NCI-H1092 treated with DMSO at 0.1 percent for 48 hours (cell line): ENCODE measurements at places on chromosomes 12 and 14.

DNA sequence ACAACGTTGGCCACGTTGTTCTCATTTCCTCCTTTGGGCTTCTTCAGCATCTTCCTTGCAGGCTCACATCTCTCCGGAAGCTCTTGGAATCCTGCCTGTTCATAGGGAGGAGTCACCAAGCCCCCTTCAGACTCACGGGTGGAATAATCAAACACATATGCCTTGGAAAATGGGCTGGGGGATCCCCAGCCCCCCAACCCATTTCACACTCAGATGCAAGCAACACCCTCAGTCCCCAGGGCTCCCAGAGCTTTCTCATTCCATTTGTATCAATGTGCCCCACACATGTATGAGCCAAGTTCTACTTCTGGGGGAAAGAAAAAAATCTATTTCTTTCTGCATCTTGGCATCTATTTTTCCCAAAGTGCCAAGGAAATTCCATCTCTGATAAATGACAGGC, 33.1 kb downstream of the WSCD2 start:
- no peak for DNase-seq

- DNase-seq, result no peak
These were observed 130.8 kb upstream of the CNTN1 start for GRCh38 chr12:40561395-40561966.

DNA sequence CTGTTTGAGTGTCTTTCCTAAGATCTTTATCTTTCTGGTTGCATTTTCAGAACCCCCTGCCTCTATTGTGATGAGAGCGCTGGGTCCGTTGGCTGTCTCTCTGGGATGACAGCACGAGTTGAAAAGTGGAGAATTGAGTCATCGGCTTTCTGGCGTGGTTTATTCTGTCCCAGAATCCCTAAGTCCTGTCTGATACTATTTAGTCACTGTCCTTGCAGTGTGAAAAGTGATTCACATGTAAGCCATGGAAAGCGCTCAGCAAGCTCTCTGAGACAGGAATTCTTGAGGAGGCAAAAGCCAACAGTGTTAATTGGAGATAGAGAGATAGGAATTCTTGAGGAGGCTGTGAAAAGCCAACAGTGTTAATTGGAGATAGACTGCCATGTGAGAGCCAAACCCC, 121.7 kb downstream of the CHST11 start:
- DNase-seq, result no peak

DNA sequence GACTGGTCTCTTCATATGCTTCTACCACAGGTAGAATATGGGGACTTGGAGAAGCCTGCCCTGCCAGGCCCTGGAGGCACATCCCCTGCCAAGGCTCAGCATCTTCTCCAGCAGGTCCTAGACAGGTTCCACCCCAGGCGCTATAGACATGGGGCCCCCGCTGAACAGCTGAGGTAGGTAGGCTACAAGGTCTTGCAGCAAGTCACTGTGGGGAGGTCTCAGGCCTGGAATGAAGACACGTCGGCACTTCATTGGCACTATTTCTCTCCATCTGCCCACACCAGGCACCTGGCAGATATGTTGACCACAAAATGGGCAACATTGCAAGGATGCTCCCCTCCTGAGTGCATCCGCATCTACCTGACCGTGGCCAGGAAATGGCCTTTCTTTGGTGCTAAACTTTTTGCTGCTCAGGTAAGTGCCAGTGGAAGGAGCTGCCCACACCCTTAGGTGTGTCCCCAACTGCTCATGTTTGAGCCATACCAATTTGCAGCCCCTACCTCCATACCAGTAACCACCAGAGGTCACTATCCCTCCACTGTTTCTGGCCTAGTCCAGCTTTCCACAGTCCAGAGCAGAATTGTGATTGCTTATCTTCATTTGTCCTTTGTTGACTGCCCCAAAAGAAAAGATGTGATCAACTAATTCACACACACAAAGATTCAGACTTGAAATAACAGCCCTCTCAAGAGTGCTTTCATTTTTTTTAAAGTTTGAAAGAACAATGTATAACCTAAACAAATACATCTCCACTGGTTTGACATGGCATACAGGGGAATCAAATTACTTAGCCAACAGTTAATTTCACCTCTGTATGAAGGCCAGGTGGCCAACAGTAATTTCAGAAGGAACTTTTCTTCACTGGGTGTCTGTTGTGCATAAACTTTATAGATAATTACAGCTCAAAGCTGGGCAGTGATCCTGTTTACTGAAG, 16.1 kb downstream of the PIGH start:
- DNase-seq, result peak; percentile 54

GRCh38 chr12:93751864-93752610, 74.9 kb downstream of the CRADD start:
- no peak for DNase-seq

GRCh38 chr14:93073910-93074769, 41.6 kb downstream of the ITPK1 start:
- DNase-seq, result no peak

GRCh38 chr12:123231931-123232330, 1.0 kb downstream of the MPHOSPH9 start:
- DNase-seq, result peak; percentile 20

DNA sequence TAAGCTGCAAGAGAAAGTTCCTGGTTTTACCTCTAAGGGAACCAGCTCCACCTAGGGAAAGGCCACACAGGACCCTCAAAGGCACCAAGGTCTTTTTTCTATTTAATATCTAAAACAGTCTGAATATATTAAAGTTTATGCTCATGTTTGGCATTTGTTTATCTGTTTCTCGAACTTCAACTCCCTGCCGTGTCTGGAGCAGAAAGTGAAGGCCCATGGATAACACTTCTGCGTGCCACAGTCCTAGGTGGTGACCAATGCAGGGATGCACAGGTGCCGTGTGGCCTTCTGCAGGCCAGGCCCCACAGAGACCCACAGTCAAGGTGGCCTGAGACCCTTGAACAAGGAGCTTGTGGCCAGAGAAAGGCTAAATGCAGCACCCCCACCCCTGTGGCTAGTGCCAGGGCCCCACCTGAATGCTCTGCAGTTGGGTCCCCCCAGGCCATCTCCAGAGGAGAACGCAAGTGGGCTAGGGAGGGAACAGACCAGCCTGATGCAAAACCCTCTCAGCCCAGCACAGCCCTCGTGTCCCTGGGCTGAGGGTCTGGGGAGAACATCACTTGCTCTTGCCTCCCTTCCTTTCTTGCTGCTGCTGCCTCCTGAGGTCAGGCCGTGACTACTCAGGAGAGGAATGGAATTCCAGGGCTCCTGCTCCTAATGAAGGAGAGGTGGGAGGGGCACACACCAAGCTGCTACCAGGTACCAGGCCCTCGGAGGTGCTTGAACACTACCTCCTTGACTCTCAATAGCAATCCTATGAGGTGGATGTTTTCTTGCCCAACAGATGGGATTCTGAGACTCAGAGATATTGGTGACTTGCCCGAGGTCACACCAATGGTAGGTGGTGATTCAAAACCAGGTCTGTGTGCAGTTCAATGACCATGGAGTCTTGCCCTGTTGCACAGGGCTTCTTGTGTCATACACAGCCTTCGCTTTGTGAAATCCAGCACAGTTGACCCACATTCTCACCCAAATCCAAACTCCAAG, 45.4 kb downstream of the PSMA6 start:
- DNase-seq, result no peak

DNA sequence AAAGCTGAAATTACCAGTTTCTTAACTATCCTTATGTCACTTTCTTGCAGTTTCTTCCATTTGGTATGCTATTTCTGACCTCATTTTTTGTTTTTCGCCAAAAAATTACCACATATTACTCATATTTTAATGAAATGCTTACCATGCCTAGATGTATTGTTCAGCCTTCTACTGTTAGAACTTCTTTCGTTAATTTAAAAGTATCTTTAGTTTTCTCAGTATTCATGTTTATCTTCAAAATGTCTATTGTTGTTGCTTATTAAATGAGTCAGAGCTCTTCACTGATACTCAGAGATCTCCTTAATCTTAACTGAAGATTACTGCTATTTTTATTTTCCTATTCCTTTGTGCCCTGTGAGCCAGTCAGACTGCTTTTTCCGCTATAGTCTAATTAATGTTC, 20.5 kb downstream of the RAP1B start:
- no peak for DNase-seq

DNA sequence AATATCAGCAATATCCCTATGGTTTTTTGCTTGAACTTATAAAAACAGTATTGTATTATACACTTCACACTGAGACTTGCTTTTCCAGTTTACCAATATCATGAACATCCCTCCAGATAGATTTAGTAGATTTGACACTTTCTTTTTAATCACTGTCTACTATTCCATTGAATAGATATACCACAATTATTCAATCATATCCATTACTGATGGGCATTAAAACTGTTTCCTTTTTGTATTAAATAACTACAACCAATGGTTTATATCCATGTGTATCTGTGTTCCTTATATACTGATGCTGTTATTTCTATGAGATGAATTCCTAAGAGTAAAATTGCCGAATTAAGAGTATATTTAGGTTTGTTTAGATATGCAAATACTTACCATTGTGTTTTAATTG, 13.0 kb upstream of the DHRS7 start:
- no peak for DNase-seq

- no peak for DNase-seq
These were observed 9.2 kb upstream of the CLMN start for GRCh38 chr14:95328729-95329503.

DNA sequence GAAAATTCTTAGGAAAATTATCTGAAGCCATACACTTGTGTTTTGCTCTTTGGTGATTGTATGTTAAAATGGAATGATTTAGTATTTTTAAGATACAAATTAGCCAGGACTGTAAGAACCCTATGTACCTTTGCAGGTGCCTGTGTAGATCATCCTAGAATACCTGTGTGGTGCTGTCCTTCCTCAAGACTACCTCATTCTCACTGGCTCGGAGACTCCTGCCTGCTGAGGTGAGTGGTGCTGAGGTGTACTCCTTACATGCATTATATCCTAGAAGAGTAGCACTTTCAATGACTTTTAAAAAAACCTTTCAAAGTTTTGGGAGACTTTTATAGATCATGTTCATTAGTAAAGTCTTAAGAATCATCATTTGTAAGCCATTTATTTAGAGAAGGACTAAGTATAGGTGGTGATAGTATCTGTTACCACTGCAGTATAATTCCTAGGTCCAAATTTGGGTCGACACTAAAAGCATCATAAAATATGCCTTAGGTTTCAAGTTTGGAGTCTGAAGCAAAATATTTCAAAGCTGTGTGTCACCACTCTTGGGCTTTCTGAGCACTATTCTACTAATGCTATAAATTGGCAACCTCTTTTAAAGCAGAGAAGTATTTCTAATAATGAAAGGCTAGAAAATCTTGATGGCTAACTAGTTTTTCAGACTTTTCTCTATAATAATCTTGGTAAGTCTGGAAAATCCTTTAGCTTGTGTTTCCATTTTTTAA, 36.6 kb downstream of the RASSF8 start:
- DNase-seq, result no peak

- DNase-seq, result no peak
These were observed 30.5 kb upstream of the SLC10A1 start for GRCh38 chr14:69827560-69827959.

GRCh38 chr14:44035707-44036106, 471.4 kb downstream of the FSCB start:
- no peak for DNase-seq

GRCh38 chr12:38930990-38931389, 25.6 kb upstream of the CPNE8 start:
- no peak for DNase-seq

GRCh38 chr14:58954901-58955861, 233.3 kb upstream of the DAAM1 start:
- DNase-seq, result no peak

DNA sequence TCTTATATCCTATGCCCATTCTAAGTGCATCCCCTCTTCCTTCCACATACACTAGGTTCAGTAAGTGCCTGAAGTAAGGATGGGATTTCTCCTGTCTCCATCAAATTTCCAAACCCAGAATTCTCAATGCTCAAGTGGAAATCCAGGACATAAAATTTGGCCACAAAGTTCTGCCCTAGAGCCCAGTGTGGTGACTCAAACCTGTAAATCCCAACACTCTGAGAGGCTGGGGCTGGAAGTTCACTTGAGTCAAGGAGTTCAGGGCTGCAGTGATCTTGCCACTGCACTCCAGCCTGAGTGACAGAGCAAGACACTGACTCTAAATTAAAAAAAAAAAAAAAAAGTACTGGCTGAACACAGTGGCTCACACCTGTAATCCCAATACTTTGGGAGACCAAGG, 4.5 kb upstream of the ARF3 start:
- DNase-seq, result no peak

DNA sequence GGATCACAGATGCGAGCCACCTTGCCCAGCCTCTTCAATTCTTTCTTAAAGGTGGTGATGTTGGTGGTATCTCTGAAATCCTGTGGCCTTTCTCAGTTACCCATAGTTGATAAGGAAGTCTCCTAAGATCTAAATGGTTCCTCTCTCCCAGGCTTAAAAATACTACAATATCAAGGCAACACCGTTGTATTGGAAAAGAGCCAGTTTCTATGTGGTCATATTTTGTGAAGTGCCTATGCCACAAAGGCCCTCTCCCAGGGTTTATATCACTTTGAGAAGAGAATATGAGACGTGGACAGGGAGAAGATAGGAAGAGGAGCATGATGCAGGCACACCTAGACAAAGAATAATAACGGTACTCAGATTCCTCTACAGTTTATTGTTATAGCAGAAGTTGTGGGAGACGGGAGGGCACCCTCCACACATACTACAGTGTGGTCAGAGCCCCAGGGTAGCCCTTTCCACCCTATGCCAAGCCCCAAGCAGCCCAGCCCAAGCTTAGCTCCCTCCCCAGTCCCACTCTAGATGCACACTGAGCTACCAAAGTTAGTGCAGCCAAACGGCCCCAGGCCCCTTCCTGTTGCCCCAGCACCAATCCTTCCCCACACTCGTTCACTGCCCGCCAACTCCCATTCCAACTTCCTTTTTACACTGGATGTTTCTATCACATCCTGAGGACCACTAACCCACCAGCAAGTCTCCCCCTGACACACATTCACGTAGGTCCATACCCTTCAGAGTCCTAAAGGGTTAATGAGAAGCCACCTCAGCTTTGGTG, 8.3 kb downstream of the NDRG2 start:
- no peak for DNase-seq

DNA sequence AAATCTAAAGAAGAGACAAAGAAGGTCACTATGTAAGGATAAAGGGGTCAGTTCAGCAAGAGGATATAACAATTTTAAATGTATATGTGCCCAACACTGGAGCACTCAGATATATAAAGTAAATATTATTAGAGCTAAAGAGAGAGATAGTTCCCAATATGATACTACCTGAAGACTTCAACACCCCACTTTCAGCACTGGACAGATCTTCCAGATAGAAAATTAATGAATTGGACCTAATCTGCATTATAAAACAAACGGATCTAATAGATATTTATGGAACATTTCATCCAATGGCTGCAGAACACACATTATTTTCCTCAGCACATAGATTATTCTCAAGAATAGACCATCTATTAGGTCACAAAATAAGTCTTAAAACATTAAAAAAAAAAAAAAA, 24.1 kb upstream of the SRGAP1 start:
- no peak for DNase-seq

- peak; percentile 6 for DNase-seq
These were observed 20.9 kb downstream of the HIP1R start for GRCh38 chr12:122855928-122856831.

DNA sequence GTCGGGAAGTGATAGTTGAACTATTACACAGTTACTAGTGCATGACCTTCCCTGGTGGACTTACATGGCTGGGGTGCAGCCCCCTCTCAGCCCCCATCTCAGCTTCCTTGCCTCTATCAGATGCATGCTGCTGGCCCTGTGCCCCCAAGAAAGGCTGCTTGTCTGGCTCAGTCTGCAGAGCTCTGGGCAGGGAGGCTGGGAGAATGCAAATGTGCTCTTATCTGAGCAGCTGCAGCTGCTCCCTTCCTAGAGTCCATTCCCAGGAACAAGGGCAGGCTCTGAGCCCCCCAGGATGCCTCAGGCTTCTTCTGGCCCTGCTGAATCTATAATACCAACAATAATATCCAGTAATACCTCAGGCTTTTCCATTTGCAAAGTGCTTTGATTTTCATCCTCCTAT, 218.1 kb upstream of the SRRM4 start:
- DNase-seq, result no peak
